Activated CD8-positive, alpha-beta memory T cell treated with anti-CD3 and anti-CD28 coated beads for 4 hours (primary cell): ENCODE measurements at places on chromosomes 11 and 22.

DNA sequence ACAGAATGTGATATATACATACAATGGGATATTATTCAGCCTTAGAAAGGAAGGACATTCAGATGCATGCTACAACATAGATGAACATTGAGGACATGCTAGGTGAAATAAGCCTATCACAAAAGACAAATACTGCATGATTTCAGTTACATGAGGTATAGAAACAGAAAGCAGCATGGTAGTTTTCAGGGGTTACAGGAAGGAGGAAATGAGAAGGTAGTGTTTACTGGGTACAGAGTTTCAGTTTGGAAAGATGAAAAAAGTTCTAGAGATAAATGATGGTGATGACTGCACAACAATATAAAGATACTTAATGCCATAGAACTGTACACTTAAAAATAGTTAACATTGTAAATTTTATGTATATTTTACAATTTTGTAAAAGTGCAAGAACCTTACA lies 266.7 kb upstream of the C11orf87 start:
- no peak for DNase-seq

DNA sequence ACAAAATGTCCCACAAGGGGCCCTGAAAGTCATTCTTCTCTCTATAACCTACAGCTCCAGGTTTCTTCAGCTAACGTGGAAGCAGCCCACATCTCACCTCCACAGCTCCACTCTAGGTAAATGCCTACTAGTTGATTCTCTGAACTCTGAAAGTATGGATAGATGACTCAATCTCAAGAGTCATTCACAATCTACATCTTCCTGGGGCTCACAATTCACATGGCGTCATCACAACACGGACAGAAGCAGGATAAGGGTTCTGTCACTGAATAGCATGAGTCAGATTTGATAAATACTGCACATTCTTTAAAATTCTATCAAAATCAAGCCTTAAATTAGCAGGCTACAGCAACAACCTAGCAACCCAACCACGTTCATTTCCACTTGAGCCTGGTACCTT lies 96.3 kb downstream of the PLEKHA7 start:
- no peak for DNase-seq

- DNase-seq = peak; percentile 93
Measured at GRCh38 chr11:32583459-32584271, at the start of gene EIF3M. TSS of gene EIF3M (plus strand) at chr11:32583831. CDS start at chr11:32583888, 57 bp downstream.

DNA sequence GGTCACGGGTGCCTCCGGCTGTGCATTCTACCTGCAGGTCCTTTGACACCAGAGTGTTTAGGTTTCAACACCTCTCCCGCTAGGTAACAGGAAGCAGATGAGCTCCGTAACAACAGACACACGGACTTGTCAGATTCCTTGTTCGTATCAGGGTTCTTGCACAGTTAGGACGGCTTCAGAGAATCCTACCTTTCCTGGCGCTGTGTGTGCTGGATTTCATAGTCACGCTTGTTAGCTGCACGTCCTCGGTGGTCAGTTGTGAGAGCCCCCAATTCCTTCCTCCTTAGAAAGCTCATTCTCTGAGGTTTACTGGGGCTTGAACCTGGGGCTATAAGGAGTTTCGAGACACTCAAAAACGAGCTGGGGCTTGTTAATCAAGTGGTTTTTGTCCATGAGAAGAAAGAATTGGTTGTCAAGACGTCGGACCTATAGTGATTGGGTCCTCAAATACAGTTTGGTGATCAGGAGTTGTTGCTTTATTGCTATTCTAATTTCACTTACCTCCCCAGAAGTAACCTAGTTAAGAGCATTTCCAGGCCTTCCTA lies 664 bp downstream of the DDB2 start:
- no peak for DNase-seq

- no peak for DNase-seq
Measured at GRCh38 chr11:44139565-44140330, 44.3 kb downstream of the EXT2 start.

DNA sequence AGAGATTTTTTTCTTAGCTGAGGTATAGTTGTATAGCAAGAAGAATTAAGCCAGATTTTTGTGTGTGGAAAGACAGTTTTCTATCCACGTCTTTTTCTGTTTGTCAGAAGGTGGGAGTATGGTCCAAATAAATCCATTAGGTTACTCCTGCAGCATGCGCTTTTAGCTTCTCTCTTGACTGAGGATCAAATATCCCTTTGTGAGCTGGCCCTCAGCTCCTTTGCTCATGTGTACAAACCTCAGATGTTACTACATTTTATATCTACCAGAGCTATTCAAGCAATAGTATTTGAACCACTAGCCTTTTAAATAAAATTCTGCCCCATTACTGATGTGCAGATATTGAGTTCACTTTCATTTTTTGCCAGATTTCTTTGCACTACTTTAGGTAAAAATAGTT lies 8.8 kb upstream of the SIDT2 start:
- no peak for DNase-seq

GRCh38 chr11:107834995-107835394 lies 23.6 kb downstream of the SLC35F2 start:
- no peak for DNase-seq

- no peak for DNase-seq
Measured at GRCh38 chr22:29171721-29172120, 34.0 kb upstream of the EMID1 start.

DNA sequence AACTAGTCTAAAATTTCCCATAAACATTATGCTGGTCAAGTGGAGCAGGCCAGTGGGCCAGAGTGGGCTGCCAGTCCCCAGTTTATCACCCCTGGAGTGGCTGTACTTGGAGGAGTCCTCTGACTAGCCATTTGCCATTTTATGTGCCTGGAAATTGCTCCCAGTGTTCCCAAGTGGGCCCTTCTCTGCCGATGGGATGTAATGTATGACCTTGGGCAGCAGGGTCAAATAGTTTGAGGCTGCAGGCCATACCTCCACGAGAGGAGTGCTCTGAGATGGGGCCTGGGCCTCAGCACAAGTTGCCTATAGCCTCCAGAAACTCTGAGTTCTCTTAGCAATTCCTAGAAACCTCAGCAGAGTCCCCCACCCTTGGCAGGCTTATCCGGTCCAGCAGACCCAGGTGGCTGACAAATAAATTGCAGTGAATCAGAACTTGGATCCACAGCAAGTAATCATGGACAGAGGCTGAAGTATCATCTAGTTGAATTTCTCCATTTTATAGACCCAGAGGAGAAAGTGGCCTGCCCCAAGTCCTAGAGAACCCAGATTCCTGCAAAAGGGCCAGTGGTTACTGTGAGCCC lies 17.8 kb upstream of the PATZ1 start:
- DNase-seq = no peak

DNA sequence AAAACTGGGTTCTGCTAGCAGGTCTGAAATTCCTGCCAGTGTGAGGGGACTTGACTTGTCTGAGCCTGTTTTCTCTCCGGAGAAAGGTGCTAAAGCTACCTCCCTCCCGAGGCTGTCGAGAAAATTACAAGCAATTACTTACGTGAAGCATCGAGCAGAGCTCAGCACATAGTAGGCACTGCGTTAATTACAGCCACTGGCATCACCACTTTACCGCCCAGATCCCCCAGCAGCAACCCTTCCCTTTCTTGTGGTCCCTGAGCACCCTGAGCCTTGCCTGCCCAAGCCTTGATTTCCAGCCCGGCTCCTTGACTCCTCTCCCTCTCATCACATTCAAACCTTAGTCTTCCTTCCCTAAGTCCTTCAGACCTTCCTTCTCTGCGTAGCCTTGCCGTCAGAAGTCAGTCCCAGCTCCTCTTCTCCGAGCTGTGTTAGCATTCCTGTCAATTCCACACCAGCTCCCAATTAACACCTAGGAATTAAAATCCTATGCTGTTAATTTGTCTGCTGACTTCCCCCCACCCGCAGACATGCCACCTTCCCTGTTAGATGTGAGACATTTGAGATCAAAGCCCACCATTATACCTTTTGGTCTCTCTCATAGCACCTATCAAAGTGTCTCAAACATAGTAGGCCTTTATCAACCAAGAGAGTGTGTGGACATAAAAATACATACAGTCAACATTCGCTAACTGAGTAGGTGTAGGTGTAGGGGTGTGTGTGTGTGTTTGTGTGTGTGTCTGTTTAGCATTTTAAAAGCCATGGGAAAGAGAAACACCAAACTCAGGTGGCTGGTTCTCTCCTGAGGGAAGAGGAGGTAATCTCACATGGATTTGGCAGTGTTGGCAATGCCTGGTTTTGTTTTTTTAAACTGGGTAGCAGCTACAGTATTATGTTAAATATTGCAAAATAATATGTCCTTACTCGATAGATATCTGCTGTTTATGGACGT lies 2.8 kb upstream of the KCNJ5 start:
- no peak for DNase-seq

DNA sequence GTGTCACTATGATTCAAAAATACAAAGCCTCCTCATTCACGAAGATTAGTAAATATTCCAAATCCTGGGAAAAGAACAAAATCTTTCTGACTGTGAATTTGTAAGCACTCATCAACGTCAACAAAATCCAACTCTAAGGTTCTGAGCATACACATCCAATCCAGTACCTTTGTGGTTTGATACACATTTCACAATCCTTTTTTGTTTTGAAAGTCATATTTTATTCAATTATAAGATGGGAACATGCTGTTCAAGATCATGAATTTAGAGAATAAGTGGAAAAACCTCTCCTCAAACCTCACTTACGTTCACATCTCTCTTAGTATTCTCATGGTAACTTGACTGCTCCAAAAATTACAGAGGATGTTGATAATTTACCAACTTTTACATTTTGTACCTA lies 9.6 kb upstream of the MMP3 start:
- DNase-seq = no peak

- no peak for DNase-seq
Measured at GRCh38 chr22:50221410-50222300, 20.8 kb downstream of the SELENOO start.

DNA sequence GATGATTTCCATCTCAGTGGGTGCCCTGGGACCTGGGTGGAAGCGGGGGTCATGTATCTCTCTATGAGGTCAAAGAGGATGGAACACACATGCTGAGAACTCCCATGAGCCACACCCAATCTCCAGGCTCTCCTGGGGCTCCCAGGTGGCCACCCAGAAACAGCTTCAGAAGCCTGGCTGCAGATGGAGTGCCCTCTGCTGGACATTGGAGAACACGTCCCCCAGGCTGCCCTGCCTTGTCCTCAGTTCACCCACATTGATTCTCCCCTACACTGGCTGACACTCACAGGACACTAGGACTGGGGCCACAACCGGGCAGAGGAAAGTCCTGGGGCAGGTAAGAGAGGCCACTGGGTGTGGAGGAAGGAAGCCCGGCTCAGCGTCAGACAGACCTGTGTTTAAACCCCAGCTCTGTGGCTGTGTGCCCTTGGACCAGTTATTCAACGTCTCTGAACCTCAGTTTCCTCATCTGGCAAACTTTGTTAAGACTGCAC lies 4.5 kb upstream of the NOL12 start:
- no peak for DNase-seq

- no peak for DNase-seq
Measured at GRCh38 chr11:11464555-11464954, 111.5 kb upstream of the CSNK2A3 start.

DNA sequence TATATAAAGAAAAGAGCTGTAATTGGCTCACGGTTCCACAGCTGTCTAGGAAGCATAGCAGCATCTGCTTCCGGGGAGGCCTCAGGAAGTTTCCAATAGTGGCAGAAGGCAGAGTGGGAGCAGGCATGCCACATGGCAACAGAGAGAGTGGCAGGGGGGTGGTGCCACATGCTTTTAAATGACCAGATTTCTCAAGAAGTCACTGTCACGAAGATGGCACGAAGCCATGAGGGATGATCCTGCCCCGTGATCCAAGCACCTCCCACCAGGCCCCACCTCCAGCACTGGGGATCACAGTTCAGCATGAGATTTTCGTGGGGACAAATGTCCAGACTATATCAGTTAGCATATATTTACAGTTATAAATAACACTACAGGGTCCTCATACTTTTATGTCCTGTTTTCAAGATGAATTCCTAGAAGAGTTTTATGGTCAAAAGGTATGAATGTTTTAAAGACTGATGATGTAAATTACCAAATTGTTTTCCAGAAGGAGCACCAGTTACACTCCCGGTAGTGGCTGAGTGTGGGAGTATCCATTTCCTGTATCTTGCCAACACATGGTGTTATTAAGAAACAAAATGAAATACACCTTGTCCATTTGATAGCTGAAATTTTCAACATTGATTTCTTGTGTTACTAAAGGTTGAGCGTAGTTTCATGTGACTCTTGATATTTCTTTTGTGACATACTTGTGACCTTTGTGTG lies 19.2 kb downstream of the FAM118A start:
- no peak for DNase-seq

DNA sequence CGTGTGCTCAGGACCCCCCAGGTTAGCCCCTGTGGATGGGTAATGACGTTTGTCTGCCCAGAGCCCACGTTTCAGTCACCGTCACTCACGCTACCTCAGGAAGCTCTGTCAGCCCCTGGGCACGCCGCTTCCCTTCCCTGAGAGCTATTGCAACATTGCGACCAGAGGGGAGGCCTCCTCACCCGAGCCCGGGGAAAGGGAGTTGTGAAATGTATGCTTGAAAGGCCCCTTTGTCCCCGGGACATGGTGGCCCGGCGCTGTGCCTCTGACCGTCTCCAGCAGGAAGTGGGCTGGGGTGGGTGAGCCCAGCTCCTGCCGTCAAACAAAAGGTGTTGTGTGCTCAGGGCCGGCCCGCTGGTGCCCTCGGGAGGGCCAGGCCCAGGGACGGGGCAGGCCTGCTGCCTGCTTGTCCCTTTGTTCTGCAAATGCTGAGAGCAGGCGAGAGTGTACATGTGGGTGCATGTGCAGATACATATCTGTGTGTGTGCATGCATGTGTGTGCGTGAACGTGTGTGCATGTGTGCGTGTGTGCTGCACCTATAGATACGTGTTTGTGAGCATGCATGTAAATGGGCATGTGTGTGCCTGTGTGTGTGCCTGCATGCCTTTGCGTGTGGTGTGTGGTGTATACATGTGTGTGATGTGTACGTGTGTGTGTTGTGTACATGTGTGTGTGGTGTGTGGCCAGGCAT lies 1125.0 kb downstream of the BRD1 start:
- no peak for DNase-seq

GRCh38 chr22:25403811-25404471 lies 160.5 kb upstream of the GRK3 start:
- no peak for DNase-seq

GRCh38 chr11:43784866-43785265 lies 95.8 kb upstream of the ALKBH3 start:
- DNase-seq = no peak
